ENCODE measurements at places on chromosomes 12 and 14. TPM values are rescaled to one million over a fixed set of nuclear protein-coding genes. Genes with fewer than 3 reads are reported as not detected.

The CMTM5 gene
- not detected for polyA plus RNA-seq

The FOXG1 gene
- not detected for polyA plus RNA-seq

The CCDC38 gene
- polyA plus RNA-seq, result not detected

The TRPV4 gene
- not detected for polyA plus RNA-seq

The LRRC9 gene
- polyA plus RNA-seq, result 4.7 TPM

The KLRC1 gene
- not detected for polyA plus RNA-seq

The DDN gene
- polyA plus RNA-seq, result 1.3 TPM

The BCL2L2 gene
- 11.4 TPM for polyA plus RNA-seq

The SIX6 gene
- polyA plus RNA-seq, result not detected

The PIK3C2G gene
- not detected for polyA plus RNA-seq

The LRRC10 gene
- polyA plus RNA-seq, result not detected

The APOF gene
- polyA plus RNA-seq, result not detected

The KRT73 gene
- not detected for polyA plus RNA-seq

The NAB2 gene
- 0.76 TPM for polyA plus RNA-seq

The KRT81 gene
- not detected for polyA plus RNA-seq

The SLC7A8 gene
- 22.0 TPM for polyA plus RNA-seq

The MYH6 gene
- not detected for polyA plus RNA-seq

The EPS8 gene
- polyA plus RNA-seq, result 12.0 TPM

The BICDL1 gene
- polyA plus RNA-seq, result 5.6 TPM

The MBD6 gene
- 1.6 TPM for polyA plus RNA-seq

The LDHB gene
- polyA plus RNA-seq, result 2,074 TPM

The SMCO2 gene
- polyA plus RNA-seq, result not detected

The PLA2G1B gene
- polyA plus RNA-seq, result not detected

The NOXRED1 gene
- 0.60 TPM for polyA plus RNA-seq

The WIF1 gene
- 14.3 TPM for polyA plus RNA-seq

The FAIM2 gene
- 1,023 TPM for polyA plus RNA-seq

The VCPKMT gene
- polyA plus RNA-seq, result 10.8 TPM

The ADAMTS20 gene
- not detected for polyA plus RNA-seq

The CMAS gene
- 131 TPM for polyA plus RNA-seq

The LIN7A gene
- polyA plus RNA-seq, result 4.0 TPM

The WNT5B gene
- not detected for polyA plus RNA-seq

The GPR68 gene
- 0.87 TPM for polyA plus RNA-seq

The DHRS2 gene
- not detected for polyA plus RNA-seq

Measured in Purkinje cell (primary cell).